ENCODE measurements at places on chromosomes 7 and 10.

GRCh38 chr10:87531908-87532622 is 27.4 kb downstream of the MINPP1 start:
- DNase-seq: no peak

DNA sequence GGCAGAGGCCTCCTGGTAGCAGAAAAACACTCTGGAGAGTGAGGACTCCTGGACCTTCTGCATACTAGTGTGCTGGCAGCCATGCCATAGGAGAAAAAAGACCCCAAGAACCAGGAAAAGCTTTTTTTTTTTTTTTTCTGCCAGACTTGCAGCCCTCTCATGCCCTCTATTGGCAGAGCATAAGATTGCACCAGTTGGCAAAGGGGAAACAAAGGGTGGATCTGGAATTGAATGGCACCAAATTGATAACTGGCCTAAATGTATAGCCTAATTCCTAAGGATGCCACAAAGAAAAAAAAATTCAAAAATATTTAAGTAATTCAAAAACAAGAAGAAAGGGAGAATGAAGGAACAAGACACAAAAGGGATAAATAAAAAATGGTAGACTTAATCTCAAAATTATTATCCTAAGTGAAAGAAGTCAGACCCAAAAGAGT is 112.5 kb upstream of the GHITM start:
- no peak for DNase-seq

DNA sequence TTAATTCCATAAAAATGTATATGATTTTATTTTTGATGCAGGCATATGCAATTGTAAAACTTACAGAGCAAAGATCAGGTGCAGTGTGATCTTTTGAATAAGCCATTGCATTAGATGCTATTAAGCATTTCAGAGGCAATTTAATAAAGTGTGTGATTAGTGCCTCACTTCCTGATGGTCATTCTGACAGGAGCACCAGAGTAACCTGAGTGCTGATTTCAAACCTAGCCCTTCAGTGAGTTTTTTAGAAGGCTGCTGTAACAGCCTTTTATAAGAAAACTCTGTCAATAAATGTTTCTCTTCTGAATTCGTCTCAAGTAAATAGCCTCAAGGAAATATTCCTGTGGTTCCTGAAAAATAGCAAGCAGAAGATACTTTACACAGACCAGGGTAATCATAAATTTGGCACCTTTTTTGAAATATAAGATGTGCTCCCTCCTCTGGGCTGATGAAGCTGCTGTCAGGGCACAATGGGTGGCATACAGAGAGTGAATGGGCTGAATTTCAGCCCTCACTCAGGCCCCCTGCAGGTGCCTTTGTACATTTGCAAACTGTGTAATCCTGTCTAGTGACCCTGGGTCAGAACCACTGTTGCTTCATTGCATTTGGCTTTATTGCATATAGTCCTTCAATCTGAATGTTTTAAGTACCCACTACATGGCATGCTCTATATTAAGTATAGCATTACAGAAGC is 193.7 kb upstream of the CSTF2T start:
- no peak for DNase-seq

GRCh38 chr7:138460176-138460648 is at the start of gene TRIM24:
Gene TRIM24, plus strand, starts transcription at chr7:138460259. Its CDS starts 290 bp downstream, at chr7:138460549.
- no peak for DNase-seq

GRCh38 chr10:12839941-12840611 is 161.4 kb downstream of the CCDC3 start:
- no peak for DNase-seq

GRCh38 chr7:99004216-99004615 is 125.9 kb downstream of the TRRAP start:
- DNase-seq: no peak

- no peak for DNase-seq
Measured at GRCh38 chr10:126876456-126876855, 28.8 kb upstream of the DOCK1 start.

DNA sequence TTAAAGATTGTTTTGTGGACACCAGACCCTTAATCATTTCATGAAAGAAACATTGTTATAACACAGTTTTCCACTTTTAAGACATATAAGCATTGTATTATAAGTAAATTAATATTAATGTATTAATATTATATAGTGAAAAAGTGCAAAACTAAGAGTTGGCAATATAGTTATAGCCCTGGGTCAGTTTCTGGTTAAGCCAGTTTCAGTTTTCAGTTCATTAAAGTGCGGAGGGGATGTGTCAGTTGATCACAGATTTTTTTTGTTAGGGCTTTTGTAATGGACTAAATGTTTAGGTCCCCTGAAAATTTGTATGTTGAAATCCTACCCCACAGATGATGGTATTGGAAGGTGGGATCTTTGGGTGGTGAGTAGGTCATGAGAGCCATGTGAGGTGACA is 45.7 kb upstream of the GPR37 start:
- DNase-seq: no peak

GRCh38 chr10:102783568-102783967 is 39.8 kb downstream of the WBP1L start:
- DNase-seq: no peak

GRCh38 chr10:37535459-37536246 is 321.8 kb downstream of the ZNF248 start:
- DNase-seq: no peak

DNA sequence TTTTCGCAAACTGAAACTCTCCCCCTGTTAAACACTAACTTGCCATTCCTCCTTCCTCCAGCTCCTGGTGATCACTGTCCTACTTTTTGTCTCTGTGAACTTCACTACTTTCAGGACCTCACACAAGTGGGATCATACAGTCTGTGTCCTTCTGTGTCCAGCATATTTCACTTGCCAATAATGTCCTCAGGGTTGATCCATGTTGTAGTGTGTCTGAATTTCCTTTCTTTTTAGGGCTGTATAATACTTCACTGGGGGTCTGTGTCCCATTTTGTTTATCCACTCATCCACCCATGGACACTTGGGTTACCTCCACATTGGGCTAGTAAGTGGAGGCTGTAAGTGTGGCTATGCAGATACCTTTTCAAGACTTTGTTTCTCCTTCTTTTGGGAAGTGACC is 42.7 kb upstream of the GJD4 start:
- DNase-seq: no peak

- no peak for DNase-seq
Measured at GRCh38 chr7:226281-226895, 34.0 kb downstream of the FAM20C start.

DNA sequence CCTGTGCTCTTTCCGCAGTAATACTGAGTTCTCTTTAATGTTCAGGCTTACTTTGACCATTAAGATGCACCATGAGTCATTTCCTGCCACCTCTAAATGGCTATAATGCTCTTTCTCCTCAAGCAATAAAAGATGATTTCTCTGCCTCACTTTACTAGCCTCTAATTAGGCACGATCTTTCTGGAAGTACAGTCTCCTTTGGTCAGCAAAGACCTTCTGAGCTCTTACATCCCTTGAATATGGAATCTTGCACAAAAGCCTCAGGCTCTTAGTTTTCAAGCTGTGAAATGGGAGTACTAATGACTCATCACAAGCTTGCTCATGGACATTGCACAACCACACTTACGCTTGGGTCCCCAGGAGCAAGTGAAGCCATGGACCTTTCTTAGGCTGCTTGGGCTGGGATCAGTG is 85.9 kb downstream of the FRMD4A start:
- no peak for DNase-seq

- DNase-seq: no peak
Measured at GRCh38 chr7:104826135-104826534, 187.9 kb upstream of the KMT2E start.

GRCh38 chr7:111561654-111561903 is 713 bp downstream of the IMMP2L start:
- DNase-seq: no peak

- DNase-seq: no peak
Measured at GRCh38 chr7:117659531-117660011, 179.7 kb downstream of the CFTR start.

- no peak for DNase-seq
Measured at GRCh38 chr10:119445935-119446317, 96.6 kb downstream of the RGS10 start.

DNA sequence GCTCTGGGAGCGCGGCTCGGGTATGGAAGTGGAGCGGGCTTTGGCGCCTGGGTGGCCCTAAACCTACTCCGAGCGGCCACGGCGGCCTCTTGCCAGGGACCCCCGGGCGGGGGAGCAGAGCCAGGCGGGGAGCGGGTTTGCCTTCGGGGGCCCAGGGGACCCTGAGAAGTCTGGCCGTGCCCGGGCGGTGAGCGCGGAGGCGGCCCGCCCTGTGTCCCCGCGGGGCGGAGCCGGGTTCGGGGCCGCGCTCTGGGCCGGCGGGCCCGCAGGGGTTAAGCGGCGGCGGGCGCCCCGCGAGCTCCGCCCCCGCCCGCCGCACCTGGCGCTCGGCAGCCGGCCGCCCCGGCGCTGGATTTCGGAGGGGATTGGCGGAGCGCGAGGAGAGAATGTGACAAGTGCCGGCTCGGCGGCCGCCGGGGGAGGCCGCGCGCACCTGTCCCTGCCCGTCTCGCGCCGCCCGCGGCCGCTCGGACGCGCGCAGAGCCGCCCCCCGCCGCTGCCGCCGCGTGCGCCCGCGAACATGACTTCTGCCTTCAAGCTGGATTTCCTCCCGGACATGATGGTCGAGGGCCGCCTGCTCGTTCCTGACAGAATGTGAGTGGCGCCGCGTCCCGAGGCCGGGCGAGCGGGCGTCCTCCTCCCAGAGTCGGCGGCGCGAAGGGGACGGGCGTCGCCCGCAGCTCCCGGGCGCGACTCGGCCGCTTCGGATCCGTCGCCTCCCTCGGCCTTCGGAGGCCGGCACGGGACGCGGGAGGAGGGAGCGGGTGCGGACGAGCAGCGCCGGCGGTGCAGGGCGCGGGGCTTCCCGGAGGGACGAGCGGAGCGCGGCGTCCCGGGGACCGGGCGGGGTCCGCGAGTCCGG is at the start of gene CELF2:
Gene CELF2, plus strand, starts transcription at position 303 of the 862 bp plus-strand sequence. Its CDS starts 218 bp downstream, at position 521.
- peak; percentile 24 for DNase-seq

GRCh38 chr7:115758025-115758424 is 272.5 kb downstream of the TFEC start:
- DNase-seq: no peak

GRCh38 chr7:81298951-81299666 is 380.3 kb upstream of the SEMA3C start:
- DNase-seq: no peak

DNA sequence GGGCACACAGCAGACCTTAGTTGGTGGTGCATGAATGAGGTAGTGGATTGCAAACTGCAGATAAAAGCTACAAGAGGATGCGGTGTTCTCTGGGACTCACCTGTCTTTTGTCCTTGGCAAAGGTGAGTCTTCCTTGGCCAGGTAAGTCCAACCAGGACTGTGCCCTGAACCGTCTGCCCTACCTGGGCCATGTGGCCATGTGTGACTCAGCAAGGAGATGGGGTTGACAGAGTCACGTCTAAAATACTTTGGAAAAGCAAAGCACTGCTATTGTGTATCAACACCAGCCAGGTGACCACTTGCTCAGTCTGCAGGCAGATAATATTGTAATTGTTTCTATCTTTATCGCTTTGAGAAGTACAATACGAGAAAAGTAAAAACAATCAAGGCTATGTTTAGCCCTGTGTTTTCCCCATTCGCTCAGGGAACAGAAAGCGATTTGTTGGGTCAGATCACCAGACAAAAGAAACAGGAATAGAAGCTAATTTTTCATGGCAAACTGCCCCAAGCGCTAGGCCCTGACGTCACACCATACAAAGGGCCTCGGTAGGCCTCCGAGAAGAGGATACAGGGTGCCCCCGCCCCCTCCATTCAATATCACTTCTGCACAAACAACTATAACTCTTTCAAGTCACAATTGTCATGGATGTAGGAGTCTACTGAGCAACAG is 57.3 kb downstream of the FAM53B start:
- no peak for DNase-seq

DNA sequence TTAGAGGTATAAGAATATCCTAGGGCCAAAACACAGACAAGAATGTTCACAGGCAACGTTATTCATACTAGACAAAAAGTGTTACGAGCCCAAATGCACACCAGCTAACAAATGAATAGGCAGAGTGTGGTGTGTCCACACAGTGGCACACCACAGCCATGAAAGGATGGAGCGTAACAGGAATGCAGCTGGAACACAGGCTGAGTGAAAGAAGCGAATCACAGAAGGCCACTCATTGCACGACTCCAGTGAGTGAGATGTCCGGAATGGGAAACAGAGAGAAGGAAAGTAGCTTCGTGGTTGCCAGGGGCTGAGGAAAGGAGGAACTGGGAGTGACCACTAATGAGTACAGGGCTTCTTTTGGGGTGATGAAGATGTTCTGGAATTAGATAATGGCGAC is 198.8 kb downstream of the TNS3 start:
- DNase-seq: no peak

GRCh38 chr10:96287392-96288105 is 16.2 kb upstream of the BLNK start:
- DNase-seq: no peak

- no peak for DNase-seq
Measured at GRCh38 chr10:1454428-1454827, 282.9 kb downstream of the ADARB2 start.

GRCh38 chr10:121608469-121609190 is 10.4 kb upstream of the FGFR2 start:
- DNase-seq: peak; percentile 17

- DNase-seq: no peak
Measured at GRCh38 chr10:35940141-35941041, 298.3 kb upstream of the FZD8 start.

- DNase-seq: no peak
Measured at GRCh38 chr10:90350122-90350521, 507.7 kb downstream of the HTR7 start.

- DNase-seq: no peak
Measured at GRCh38 chr7:68461430-68461829, 1136.8 kb upstream of the AUTS2 start.

DNA sequence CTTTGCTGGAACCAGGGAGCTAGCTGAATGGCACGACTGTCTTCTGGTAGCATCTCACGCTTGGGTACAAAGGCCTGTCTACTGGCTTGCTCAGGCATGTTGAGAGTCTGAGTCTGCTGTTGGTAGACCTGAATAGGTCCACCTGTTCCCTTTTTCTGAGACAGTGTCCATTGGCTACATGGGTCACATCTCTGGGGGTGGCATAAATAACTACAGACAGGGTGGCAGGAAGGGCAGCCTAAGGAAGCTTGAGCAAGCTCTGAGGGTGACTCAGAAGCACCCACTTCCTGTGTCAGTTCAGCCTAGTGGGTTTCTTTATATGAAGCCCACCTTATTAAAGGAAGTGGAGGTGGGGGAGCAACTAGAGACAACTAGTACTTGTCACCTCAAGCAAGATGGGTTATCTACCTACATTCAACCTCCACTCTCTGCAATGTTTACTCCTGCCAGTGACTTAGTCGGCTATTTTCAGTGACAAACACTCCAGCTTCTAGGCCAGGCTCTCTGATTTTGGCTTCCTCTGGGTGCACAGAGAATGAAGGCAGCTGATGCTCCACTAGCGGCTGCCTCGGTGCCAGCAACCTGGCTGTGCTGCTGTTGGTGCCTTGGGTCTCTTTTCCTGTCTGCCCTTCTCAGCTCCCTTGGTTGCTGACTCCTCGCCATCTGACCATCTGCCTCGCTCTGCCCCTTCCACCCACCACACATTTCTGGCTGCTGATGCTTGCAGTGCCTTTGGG is 5.7 kb upstream of the ZYX start:
- DNase-seq: no peak

GRCh38 chr10:103890194-103890658 is 27.8 kb downstream of the STN1 start:
- no peak for DNase-seq

All from activated CD8-positive, alpha-beta memory T cell treated with anti-CD3 and anti-CD28 coated beads for 1 hour (primary cell).